Esophagus mucosa (tissue), 1 donor: ENCODE measurements at places on chromosomes 12 and 14. TPM values are rescaled to one million over a fixed set of nuclear protein-coding genes. Genes with fewer than 3 reads are reported as not detected.

DNA sequence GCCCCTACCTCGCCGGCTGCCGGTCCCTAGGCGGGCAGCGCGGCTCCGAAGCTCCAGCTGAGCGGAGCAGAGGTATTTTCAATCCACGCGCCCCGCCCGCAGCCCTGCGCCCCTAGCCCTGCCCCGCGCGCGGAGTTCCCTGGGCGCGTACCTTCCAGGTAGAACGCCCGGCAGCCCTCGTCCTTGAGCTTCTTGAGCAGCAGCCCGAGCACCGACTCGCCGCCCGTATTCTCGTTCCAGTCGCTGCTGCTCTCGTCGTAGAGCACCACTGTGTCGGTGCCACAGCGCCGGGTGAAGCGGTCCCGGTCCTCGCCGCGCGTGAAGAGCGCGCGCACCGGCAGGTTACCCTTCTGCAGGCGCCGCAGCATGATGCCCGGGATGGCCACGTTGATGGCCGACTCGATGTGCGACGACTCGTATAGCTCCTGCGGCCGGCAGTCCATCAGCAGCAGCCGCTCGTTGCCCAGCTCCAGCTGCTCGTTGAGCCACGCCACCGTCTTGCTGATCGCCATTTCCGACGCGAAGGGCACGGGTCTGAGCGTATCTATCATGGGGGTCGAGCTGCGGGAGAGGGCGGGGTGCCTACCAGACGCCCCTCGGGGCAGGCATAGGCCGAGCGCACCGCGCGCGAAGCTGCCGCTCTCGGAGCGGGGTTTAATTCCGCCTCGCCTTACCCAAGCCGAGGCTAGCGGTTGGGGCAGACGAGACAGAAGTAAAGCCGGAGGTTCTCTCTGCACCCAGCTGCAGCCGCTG, 636 bp downstream of the DUSP6 start:
- ATAC-seq = peak; percentile 0

DNA sequence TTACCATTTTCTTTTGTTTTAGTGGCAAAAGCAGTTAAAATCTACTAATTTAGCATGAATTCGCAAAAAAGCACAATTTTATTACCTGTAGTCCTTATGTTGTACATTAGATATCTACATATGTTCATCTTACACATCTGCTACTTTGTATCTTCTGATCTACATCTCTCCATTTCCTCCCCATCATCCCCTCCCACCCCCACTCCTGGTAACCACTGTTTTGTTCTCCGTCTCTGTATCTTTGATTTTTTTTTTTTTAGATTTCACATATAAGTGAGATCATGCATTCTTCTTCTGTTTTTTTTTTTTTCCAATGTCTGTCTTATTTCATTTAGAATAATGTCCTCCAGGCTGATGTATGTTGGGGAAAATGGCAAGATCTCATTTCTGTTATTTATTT, 922.7 kb downstream of the VRK1 start:
- ATAC-seq = no peak

DNA sequence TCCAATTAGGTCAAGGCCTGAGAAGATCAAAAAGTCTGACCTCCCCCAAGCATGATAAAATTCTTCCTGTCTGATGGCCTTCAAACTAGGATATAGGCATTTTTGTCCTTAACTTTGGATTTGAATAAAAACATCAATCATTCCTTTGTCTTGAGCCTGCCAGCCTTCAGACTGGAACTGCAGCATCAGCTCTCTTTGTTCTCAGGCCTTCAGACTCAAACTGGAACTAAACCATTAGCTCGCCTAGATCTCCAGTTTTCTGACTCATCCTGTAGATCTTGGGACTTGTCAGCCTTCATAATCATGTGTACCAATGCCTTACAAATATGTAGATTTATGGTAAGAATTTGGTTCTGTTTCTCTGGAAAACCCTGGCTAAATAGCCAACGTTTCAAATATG, 721.7 kb downstream of the GALC start:
- ATAC-seq = no peak

DNA sequence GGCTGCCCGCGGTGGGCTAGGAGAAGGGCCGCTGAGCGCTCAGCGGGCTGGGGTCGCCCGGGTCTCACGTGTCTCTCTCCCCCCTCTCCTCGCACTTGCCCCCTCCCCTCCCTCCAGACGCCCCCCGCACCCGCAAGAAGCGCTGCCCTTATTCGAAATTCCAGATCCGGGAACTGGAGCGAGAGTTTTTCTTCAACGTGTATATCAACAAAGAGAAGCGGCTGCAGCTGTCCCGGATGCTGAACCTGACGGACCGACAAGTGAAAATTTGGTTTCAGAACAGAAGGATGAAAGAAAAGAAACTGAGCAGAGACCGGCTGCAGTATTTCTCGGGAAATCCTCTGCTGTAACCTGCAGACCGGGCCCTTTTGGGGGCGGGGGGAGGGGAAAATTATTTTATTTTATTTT, 314 bp upstream of the HOTAIR start:
- no peak for ATAC-seq

- ATAC-seq = no peak
Observed at GRCh38 chr12:67411562-67411961, 142.4 kb downstream of the CAND1 start.

GRCh38 chr14:65872536-65872935, 460.0 kb downstream of the FUT8 start:
- ATAC-seq = no peak

DNA sequence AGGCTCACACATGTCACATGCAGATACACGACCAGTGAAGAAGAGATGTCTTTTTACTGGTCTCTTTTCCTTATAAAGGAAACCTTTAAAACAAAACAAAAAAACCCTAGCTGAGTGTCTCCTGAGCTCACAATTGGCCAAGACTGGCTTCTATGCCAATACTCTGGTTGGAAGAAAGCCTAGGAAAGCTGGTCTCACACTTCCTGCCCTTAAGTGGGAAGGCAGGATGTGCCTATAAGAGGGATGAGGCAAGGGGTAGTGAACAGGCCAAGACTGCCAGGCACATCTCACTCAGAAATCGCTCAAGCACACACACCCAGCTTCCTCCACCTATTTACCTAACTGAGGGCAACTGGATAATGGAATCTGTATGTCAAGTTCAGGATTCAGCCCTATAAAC, 50.0 kb downstream of the SOCS2 start:
- no peak for ATAC-seq

TRIP11 gene
- 31.0 TPM for total RNA-seq

DNA sequence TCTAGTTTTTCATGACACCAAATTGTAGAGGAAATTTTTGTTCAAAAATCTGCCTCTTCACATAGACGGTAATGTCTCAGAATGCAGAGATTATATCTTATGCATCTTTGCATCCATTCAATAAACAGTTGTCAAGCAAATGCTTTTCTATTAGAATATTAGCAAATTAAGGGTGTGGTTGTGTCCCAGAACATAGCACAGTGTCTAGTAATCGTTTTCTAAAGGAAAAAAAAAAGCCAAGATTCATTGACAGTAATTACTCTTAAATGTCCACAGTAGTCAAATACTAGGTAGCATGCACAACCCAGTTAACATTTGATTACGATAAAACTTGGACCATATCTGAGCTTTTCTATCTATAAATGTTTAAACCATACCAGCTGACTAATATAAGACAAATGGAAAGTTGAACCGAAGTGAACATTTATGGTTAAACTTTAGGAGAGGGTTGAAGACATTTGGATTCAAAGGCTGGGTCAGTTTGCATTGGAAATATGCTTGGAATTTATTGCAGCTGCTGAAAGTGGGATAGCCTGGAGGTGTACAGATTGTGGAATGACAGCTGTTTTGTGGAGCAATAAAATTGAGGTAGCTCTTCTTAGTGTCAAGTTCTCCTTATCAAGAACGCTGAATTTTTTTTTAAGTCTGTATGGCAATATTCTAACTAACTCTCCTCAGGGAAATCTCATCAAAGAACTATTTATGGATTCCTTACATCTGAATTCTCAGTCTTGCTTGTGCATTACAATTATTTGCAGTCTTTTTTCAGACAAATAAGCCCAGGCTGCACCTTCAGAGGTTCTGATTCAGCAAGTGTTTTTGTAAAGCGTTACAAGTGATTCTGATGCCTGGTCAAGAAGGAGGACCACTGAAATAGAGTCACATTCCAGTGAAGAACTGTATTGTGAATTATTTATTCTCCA, 66.7 kb upstream of the ATP2B1 start:
- ATAC-seq = no peak

GRCh38 chr12:52217223-52217622, 15.8 kb upstream of the KRT7 start:
- peak; percentile 60 for ATAC-seq

SLCO1C1 gene
- 0.20 TPM for total RNA-seq

DNA sequence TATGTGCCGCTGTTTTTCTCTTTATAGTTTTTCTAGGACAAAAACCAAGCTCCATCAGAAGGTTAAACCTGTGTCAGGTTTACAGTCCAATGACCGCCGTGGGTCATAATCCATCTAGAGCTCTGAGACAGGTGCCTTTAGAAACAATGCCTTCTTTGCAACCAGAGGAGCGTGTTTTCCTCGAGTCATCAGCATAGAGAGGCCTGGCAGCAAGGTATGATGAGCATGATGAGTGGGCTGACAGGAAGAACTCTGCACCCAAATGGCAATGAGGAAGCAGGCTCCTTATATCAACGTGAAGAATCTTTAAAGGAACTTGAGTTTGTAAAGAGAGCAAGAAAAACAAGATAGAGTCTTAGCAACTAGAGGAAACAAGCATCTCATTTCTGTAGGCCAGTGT, 60.5 kb upstream of the NUDT4 start:
- ATAC-seq = peak; percentile 84

DNA sequence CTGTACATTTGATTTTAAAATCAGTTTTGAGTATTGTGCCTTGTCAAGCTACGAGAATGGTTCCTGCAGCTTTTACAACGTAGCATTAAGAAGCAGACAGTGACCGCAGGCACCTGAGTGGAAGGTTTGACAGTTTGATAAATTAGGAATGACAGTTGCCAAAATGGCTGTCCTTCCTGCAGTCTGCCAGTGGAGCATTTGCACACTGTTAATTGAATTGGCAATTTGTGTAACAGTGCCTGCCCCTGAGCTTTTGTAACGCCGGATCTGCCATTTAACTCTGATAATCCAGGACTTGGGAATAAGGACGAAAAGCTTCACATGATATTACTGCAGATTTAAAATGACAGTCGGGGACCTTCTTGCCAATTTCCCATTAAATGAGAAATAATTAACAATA, 385.3 kb downstream of the NPAS3 start:
- ATAC-seq = no peak

DNA sequence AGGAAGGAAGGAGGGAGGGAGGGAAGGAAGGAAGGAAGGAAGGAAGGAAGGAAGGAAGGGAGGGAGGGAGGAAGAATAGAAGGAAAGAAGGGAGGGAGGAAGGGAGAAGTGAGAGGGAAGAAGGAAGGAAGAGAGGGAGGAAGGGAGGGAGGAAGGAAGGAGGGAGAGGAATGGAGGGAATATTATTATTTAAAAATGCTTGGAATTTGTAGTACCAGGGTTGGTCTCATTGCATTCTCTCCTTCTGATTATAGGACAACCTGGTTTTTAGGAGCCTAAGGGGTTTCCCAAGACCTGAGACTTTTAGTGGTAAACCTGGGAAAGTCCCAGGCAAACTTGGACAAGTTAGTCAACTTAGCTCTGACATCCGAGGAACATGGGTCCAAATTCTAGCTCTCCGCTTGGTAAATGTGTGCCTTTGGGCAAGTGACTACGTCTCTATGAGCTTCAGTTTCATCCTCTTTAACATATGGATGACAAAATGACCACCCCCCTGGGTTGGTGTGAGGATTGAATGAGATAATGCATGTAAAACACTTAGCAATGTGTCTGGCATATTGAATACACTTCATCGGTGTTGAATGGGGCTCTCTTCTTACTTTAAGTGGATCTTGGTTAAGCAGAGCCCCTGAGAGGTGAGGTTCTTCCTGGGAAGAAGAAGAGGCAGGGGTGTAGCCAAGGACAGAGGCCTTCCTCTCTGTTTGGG, 690.7 kb upstream of the TBX3 start:
- no peak for ATAC-seq

GNB3 gene
- not detected for total RNA-seq

TIGAR gene
- total RNA-seq = 6.1 TPM

DNA sequence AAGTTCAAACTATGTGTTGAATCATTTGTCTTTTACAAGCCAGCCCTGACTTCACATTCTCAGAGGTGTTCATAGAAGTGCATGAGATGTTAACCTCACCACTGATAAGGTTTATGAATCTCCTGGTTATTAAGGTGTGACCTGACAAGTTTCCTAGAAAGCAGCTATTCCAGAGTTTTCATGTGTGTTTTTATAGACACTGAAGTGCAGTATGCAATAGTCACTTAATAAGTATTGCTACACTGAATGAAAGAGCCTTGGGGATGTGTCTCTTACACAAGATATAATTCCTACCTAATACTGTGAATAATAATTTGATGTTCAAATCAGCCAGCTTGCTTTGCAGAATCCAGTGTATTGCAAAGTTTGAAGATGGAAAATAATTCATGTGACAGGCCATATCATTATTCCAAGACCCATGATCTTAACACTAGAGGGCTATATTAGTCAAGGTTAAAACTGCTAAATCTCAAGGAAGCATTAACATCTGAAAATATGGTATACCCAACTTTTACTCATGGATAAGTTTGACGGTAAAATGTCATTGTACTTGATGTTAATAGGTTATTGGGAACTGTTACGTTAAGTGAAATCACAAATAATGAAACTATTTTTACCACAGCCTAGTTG, 13.0 kb downstream of the SLC25A3 start:
- peak; percentile 23 for ATAC-seq

DLK1 gene
- total RNA-seq = 0.16 TPM

- no peak for ATAC-seq
Observed at GRCh38 chr12:3152011-3152511, 74.9 kb downstream of the TSPAN9 start.

GRCh38 chr12:77202457-77203060, 137.2 kb upstream of the E2F7 start:
- ATAC-seq = no peak

TCL1B gene
- not detected for total RNA-seq

DNA sequence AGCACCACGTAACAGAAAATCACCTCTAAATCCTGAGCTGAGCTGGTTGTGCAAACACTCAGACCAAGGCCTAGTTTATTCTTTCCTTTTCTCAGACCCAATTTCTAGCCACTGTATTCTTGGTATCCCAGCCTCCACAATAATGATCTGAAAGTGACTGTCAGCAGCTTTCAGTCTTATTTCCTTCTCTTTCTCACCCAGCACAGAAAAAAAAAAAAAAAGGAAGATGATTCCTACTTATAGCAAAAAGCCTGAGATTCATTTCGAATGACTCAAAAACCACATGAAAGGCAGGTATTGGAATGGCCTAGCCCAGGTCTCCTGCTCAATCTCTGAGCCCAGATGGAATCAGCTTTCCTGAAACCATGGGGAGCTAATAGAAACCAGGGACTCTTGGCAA, 298.6 kb upstream of the PPFIA2 start:
- no peak for ATAC-seq

- no peak for ATAC-seq
Observed at GRCh38 chr12:116373572-116374206, 96.2 kb upstream of the MED13L start.

AQP6 gene
- not detected for total RNA-seq

DNA sequence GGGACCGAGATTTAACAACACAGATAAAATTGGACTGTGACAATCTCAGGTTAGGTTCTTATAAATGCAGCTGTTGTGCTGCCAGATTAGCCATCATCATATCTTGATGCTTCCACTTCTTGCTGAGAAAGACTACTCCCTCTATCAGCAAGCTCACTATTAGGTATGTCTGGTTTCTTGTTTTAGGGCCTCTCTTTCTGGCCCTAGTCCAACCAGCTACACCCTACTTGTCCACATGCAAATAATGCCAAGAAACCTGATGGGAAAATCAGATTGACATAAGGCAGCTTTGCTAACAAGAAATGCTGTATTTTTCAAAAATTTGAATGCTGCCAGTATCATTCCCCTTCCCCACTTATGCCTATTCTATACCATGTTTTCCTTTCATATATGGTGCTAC, 296.0 kb downstream of the RMST start:
- ATAC-seq = no peak

- no peak for ATAC-seq
Observed at GRCh38 chr14:104202259-104203070, 64.1 kb downstream of the KIF26A start.
